ENCODE measurements at places on chromosomes 7 and 10.
A peak's percentile ranks its signal among the peaks of the same experiment; 100 is the strongest.

DNA sequence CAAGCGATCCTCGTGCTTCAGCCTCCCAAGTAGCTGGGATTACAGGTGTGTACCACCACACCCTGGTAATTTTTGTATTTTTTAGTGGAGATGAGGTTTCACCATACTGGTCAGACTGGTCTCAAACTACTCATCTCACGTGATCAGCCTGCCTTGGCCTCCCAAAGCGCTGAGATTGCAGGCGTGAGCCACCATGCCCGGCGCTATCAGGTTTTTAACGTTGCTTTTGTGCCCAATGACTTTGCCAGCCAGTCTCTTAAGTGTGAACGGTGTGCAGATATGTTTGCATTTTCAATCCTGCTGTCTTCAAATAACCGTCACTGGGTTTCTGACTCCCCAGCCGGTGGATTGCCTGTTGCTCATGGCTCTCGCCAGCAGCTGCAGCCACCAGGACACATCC lies 201.8 kb upstream of the PPP2R2D start:
- no peak for DNase-seq

- no peak for DNase-seq
These were observed 220.3 kb downstream of the RPS24 start for GRCh38 chr10:78254013-78254412.

DNA sequence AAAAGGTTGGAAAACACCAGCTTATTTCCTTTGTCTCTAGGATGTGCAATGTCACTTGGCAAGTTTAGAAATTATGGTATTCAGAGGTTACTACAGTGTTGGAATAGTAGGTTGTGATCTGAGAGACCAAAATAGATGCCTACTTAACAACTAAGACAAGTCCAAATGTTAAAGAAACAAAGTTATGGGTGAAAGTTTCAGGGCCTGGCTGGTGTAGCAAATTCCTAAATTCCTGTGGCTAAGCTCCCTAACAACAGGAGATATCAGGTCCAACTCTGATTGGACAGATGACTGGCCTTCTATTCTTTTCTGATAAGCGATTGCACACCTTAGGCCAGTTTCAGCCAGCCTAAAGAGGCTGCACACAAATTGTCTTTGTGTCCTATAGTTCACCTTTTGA lies 873.5 kb downstream of the REEP3 start:
- peak; percentile 52 for DNase-seq

- peak; percentile 58 for DNase-seq
These were observed 4.7 kb downstream of the MYL10 start for GRCh38 chr7:101624246-101625001.

GRCh38 chr7:50274361-50274760 lies 30.2 kb upstream of the IKZF1 start:
- DNase-seq = no peak

- no peak for DNase-seq
These were observed 97.5 kb upstream of the PRSS58 start for GRCh38 chr7:142355328-142355727.

GRCh38 chr7:15567036-15567435 lies 5.2 kb upstream of the AGMO start:
- DNase-seq = no peak

DNA sequence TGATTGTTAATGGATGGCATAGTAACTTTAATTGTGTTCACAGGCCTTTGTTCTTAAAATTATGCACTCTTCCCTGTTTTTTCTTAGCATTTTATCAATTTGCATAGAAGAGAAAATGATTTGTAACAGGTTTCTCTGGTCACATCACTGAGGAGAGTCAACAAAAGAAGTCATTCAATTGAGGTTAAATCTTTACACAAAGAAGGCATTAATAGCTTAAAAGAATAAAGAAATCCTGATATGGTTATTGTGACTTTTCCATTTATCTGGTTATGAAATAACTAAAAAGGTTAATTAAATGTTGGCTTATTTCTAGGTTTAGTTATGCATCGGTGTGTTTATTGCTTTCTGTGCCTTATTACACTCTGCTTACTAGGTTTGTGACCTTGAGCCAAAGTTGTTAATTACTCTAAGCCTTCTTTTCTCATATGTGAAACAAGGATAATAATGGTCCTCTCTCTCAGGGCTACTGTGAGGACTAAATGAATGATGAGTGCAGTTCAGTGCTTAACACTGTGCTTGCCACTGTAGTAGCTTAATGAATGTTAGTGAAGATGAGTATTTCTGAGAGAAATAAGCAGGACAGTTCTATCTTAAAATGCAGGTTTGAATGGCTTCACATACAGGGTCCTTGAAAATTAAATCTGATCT lies 12.1 kb downstream of the BMPR1A start:
- no peak for DNase-seq

DNA sequence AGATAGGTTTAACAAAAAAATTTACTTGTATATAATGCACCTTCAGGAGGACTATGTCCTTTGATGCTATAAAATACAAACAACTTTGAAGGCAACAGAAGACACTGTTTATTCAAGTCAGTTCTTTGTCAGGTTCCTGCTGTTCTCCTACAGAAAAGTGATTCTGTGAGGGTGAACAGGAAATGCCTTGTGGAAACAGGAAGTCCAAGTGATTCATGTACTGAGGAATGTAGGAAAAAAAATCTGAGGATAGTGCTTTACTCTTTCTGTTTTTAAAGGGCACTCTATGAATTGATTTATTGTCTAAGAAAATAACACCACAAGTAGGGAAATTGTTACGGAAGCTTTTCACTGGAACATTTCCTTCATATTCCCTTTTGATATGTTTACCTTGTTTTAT lies 171.9 kb downstream of the HDAC9 start:
- DNase-seq = peak; percentile 50

- DNase-seq = no peak
These were observed 44.9 kb downstream of the HYCC1 start for GRCh38 chr7:22969010-22969431.

- DNase-seq = peak; percentile 32
These were observed 898.6 kb downstream of the LRMDA start for GRCh38 chr10:76329891-76330575.

- DNase-seq = no peak
These were observed 24.0 kb downstream of the GRM3 start for GRCh38 chr7:86667732-86668131.

- DNase-seq = no peak
These were observed 190.4 kb downstream of the AHR start for GRCh38 chr7:17488829-17489228.

DNA sequence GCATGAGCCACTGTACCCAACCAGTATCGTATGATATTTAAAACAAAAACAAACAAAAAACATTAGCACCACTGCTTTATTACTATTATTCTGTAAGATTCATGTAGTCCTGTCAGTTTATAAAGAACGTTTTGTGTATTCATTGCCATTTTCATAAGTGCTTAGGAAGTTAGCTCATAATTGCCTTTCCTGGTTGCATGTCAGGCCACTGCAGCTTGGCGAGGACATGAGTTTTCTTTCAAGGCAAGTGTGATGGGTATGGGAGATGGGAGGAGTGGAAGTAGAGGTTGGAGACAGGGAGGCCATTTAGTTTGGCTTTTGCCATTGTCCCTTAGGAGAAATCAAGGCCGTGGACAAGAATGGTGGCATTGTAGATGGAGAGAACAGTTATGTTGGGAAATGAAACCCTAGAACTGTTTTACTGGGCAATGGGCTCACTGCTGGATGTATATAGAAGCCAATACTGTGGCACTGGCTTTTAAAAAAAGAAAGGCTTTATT lies 48.9 kb downstream of the TYW1 start:
- DNase-seq = no peak

GRCh38 chr10:131272897-131273451 lies 38.5 kb downstream of the TCERG1L start:
- no peak for DNase-seq

- DNase-seq = no peak
These were observed 77.7 kb downstream of the WDFY4 start for GRCh38 chr10:48762064-48763042.

DNA sequence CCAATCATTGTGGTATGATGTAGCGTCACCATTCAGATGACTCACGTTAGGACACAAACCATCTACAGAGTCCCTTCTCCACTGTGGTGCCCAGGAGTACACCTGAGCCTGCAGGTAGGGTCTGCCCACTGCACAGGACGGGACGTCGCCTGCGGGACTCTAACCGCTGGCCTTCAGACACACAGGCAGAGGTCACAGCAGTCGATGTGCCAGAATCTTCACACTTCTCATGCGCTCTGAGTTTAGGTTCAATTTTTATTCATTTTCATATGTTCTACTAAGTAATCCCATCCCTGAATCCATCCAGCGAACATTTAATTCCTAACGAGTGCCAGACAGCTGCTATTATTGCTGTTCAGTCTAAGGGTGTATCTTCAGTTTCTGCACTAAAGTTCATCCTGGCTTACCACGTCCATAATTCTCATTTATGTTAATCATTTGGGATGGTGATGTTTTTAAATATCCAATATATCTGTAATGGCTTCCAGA lies 73.3 kb downstream of the CXCL12 start:
- no peak for DNase-seq

DNA sequence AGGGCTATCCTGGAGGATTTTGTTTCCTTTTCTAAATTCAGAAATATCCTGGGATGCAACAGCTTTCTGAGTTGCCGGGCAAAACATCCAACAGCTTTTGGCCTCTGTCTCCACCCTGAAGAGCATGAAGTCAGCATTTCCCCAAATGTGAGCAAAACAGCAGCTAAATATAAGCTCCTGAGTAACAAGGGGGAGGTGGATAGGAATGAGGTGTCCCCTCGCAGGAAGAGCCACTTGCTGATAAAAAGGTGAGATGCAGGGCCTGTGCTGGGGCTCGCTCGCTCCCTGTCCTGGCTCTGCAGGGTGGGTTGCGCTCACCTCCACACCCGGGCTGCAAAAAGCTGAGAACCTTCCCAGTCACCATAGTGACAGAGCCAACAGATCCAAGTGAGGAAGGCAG lies 264.3 kb downstream of the ZEB1 start:
- no peak for DNase-seq

GRCh38 chr10:2445370-2445769 lies 622.0 kb upstream of the PFKP start:
- DNase-seq = no peak

GRCh38 chr10:125720002-125720382 lies 483 bp downstream of the EDRF1 start:
- DNase-seq = no peak
